Omental fat pad (tissue), 4 donors: ENCODE measurements at places on chromosomes 7 and 10.

DNA sequence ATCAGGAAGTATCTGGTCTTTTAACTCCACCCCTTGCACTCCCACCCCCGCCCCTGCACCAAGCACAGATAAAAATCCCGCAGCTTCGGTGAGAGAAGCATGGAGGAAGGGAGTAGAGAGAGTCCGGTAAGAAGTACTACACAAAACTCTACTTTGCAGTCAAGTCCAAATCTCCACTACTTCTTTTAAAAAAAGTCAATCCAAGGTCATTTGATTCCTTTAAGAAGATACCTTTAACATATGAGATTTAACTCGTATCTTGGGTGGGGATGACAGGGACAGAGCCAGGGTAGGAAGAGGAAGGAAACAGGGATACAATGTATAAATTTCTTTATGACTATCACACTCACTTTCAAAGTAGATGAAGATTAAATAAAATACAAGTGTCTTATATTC is 132.1 kb downstream of the NRBF2 start:
- no peak for DNase-seq

DNA sequence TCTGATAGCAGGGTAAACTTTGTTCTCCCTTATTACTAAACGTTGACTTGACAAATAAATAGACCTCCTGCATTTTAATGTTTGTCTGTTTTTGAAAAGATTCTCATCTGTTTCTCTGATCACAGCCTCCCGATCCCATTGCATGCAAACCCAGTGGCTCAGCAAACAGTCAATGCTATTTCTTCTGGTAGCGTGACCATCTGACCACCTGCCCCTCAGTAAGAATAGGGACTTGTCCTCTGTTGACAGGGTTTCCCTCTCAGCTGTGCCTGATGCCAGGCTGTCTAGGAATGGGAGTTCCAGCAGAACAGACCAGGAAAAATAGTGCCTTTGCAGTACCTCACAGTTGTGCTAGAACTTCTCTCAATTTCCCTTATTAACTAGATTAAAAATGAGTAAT is 40.7 kb upstream of the EBLN1 start:
- no peak for DNase-seq

DNA sequence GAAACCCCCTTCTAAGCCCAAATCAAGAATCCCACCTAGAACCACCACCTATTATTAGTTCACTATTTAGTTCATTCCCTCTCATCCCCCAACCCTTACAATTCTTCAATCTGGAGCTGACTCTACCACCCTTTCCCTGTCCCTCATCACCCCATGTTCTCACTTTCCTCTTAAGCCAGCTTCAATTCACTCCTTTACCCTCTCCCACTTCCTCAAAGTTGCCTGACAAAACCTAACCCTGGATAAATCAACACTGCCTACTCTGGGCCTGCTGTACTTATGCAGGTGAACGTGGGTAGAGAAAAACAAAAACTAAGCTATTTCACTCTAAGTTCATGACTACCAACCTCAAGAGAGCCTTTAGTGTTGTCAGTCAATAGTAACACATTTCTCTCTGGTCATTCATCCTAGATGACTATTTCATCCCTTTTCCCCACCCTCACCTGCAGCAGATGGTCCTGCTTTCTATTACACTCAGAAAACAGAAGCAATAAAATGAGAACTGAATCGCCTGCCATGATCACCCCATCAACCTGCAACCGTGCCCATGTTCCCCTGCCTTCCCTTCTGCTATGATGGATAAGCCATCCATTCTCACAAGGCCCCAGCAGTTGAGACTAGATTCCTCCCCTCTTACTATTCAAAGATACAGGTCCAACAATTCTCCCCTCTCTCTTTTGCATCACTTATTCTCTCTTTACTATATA is 52.6 kb downstream of the ARHGAP21 start:
- DNase-seq, result no peak

- no peak for DNase-seq
Measured at GRCh38 chr10:104683567-104683966, 42.5 kb downstream of the SORCS3 start.

GRCh38 chr7:44567884-44568283 is 5.8 kb downstream of the DDX56 start:
- no peak for DNase-seq

GRCh38 chr7:86972072-86972471 is 87.4 kb downstream of the ELAPOR2 start:
- no peak for DNase-seq

DNA sequence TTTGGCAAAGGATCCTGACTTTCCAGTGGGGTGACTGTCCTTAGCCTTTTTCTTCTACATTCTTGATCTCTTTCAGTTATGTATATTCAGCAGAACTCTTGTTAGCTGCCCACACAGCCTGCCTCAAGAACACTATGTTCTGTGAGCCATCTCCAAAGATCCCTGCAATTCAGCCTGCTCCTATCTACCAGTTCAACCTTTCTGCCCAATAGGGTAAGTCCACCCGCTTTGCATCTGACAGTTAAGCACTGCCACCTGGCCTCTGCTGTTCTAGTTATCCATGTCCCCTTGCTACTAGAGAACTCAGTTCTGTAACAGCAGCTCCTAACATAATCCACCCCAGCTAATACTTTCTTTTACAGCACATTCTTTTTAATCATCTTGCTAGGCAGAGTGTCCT is 13.5 kb downstream of the OR9A2 start:
- DNase-seq, result no peak

GRCh38 chr7:84025332-84025927 is 169.2 kb downstream of the SEMA3A start:
- DNase-seq, result no peak

DNA sequence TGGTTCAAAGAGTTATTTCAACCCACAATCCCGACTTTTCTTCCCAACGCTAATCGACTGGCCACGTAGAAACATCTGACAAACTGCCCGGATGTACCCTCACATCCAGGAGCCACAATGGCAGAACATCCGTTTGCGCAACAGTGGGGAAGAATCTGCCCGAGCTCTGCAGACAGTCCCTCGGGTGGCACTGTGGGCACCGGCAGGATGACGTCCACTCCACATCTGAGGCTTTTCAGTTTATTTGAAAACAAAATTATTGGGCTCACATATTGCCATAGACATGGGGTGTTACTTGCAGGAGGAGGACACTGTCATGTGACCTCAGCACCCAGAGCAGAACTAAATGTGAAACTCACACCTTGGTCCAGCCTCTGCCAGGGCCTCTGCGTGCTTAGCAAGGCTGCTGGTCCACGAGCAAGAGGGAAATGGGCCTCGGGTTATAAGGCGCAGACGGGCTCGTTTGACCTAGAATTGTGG is 84.1 kb downstream of the MKI67 start:
- DNase-seq, result no peak

DNA sequence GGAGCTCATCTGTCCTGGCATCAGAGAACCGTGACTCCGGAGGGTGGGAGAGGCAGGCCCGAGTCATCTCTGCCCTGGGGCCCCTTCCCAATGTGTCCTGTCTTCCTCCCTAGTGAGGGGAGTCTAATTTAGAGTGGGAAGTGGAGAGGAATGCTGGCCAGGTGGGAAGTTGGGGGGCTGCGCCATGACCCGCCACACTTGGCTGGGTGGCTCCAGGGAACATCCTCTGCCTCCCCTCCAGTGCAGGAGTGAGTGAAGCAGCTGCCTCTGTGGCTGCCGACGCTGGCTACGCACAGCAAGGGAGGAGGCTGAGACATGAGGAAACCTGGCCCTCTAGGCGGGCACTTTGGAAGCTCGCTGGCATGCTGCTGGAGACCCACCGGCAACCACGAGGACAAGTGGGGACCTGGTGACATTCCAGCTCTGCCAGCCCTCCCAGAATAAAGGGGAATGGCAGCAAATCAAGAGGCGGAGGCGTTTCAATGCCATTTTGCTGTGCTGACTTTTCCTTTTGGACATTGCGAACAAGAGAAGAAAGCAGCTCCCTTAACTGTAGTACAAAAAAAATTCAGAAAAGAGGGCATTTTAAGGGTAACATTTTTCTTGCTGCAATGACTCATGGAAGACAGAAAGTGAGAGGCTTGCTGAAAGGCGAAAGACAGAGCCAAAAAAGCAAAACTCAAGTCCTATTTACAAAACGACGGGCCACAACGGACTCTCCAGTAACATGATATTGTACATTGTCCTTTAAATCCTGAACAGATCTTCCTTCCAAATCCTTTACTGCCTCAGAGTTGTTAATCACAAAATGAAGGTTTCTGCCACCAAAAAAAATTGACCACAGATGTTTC is 121.2 kb upstream of the PITRM1 start:
- no peak for DNase-seq

- DNase-seq, result no peak
Measured at GRCh38 chr10:60206735-60207134, 182.9 kb downstream of the ANK3 start.

GRCh38 chr7:64581926-64582894 is 19.3 kb upstream of the ZNF680 start:
- no peak for DNase-seq

DNA sequence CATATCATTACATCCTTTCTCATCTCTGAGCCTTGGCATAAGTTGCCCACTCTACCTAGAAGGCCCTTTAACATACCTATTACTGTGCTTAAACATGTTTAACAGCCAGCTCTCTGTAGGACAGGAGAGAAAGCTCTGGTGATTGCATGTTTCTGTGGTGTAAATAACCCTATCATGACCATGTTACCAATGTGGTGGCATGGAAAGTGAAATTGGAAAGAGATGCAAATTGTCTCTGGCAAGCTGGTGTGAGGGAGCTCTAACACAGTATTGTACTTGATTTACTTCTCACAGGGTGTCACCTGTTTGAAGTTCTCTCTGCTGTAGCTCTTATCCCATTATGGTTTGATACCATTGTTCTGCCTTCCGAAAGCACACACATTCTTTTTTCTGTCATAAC is 231.8 kb upstream of the DKK1 start:
- no peak for DNase-seq

GRCh38 chr10:513393-513792 is 176.1 kb downstream of the DIP2C start:
- DNase-seq, result no peak

GRCh38 chr7:27872356-27873275 is 132.7 kb downstream of the TAX1BP1 start:
- no peak for DNase-seq

DNA sequence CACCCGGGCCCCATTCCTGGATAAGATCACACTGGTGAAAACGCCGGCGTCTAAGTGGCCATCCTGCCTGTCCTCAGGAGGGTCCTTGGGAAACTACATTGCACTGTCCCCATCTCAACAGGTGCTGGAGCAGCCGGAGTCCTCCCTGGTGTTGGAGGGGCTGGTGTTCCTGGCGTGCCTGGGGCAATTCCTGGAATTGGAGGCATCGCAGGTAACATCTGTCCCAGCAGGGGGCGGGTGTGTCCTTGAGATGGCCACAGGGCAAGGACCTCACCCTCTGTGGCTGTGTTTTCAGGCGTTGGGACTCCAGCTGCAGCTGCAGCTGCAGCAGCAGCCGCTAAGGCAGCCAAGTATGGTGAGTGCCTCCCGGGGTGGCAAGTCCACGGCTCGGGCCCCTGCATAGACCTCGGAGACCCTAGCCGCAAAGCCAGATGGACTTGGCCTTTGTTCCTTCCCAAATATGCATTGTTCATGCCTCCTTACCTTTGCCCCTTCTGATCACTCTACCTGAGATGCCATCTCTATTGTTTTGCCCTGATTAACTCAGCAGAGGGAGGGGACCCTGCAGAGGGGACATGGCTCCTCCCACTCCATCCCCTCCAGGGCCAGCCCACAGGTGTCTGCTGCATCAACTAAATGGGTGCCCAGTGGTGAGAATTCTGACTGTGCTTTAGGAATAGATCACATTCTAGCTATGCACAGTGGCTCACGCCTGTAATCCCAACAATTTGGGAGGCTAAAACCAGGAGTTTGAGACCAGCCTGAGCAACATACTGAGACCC is 23.8 kb downstream of the ELN start:
- DNase-seq, result no peak

- DNase-seq, result no peak
Measured at GRCh38 chr7:11895337-11895736, 63.3 kb upstream of the THSD7A start.

GRCh38 chr7:116610210-116610609 is 61.8 kb upstream of the MET start:
- DNase-seq, result no peak

- DNase-seq, result no peak
Measured at GRCh38 chr7:47578579-47579270, 3.2 kb downstream of the TNS3 start.

- DNase-seq, result peak; percentile 20
Measured at GRCh38 chr7:463817-464453, 55.7 kb downstream of the PDGFA start.

- no peak for DNase-seq
Measured at GRCh38 chr10:60388116-60388625, 1.5 kb downstream of the ANK3 start.

DNA sequence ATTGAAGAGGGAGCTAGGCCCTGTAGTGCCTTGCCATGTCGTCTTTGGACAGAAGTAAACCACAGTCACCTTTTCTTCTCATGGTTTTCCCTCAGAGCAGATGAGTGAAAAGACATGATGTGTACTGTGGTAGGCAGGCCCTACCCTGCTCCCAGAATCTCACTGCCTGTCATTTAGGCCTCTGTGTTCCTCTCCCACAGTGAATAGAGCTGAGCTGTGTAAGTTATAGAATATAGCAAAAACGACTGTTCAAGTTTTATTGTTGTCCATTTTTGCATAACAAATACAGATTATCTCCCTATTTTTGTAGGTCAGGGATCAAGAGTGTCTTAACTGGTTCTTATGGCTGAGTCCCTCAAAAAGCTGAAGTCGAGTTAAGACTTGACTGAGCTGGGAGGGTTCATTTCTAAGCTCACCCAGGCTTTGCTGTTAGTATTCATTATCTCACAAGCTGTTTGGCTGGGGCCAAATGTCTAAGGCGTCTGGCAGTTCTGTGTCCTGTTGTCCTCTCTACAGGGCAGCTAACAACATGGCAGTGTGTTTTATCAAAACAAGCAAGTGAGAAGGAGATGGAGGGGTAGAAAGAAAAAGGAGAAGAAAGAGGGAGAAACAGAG is 780.9 kb upstream of the POM121L12 start:
- no peak for DNase-seq

DNA sequence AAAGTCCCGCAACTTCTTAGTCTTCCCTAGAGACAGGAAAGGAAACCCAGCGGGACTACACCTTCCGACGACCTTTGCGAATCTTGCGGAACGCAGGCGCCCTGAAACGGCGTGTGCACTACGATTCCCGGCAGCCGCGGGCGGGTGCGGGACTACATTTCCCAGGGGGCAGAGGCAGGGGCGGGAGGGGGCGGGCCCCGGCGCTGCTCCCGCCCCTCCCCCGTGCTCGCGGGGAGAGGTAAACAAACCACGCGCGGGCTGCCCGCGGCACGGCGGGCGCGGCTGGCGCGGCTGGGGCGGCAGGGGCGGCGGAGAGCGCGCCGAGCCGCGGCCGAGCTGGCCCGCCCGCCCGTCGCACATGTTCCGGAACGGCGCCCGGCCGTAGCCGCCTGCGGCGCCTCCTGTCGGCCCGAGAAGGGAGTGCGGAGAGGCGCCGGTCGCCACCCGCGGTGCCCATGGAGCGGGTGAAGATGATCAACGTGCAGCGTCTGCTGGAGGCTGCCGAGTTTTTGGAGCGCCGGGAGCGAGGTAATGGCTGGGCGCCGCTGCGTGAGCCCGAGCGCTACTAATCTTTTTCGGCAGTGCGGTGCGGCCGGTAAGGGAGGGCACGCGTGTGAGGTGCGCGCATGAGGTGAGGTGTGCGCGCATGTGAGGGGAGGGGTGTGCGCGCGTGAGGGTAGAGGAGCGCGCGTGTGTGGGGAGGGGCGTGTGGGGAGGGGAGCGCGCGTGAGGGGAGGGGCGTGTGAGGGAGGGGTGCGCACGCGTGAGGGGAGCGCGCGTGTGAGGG is 18.5 kb downstream of the MXI1 start:
- DNase-seq, result no peak

GRCh38 chr10:50653142-50653541 is 29.4 kb upstream of the SGMS1 start:
- no peak for DNase-seq
